ENCODE measurements at places on chromosomes 3 and 15.

DNA sequence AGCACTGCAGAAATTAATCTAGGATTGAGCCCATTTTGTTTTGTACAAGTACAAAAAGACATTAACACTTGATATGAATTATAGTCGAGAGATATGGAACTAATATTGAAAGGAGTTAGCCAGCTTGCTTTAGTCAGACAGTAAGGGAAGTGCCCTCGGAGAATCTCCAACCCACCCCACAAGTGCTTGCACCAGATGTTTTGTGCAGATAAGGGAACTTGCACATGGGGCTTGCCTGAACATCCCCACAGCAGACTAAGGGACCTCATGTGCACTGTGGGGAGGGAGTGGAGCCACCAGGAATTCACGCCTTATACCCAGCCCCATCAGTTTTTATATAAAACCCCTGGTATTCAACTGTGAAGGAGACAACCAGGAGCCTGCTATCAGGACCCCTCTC lies 122.3 kb downstream of the EFHB start:
- no peak for DNase-seq

DNA sequence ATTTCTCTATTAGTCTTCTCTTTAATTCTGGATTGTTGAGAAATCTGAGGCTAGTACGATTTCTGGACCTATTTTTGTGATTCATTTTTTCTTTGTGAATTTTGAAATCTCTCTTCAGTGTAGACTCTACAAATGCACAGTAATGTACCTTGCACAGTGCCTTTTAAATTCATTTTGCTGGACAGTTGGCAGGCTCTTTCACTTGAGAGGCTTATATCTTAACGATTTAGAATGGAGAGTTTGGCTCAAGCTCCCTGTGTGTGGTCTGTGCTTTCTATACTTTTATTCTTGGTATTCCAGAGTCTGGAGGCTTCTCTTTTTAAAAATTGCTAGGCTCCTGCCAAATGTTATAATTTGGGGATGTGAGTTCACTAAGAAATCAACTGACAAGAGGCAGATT lies 8.8 kb downstream of the CRYBG3 start:
- no peak for DNase-seq

DNA sequence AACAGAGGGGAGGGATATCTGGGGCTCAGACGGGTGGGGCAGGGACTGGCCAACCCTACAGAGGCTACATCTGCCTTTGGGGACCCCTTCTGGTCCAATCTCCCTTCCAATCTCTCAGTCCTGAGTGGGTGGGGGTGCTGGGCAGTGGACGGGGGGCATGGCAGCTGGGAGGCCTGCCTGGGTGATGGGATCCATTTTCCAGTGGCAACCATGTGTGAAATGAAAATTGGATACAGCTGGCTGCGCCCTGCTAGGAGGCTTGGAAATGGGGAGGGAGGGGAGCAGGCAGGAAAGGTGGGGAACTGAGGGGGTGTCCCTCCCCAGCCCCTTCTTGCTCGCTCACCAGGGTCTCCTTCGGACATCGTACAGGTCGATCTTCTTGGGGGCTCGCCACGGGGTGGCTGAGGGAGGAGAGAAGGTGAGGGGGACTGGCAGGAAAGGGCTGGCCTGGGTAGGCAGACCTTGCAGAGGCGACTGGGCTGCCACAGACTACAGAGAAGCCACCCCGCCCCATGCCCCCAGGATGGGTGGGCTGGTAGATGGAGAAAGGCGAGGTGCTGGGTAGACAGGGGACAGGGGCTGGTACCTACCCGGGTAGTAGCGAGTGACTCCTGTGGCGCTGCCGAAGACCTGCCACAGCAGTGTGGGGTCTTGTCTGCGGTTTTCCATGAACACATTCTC lies 21.2 kb upstream of the TMEM115 start:
- DNase-seq = no peak

- no peak for DNase-seq
Measured at GRCh38 chr3:128231606-128232005, 78.3 kb downstream of the EEFSEC start.

- DNase-seq = peak; percentile 26
Measured at GRCh38 chr3:124078953-124079911, 87.3 kb upstream of the ROPN1 start.

DNA sequence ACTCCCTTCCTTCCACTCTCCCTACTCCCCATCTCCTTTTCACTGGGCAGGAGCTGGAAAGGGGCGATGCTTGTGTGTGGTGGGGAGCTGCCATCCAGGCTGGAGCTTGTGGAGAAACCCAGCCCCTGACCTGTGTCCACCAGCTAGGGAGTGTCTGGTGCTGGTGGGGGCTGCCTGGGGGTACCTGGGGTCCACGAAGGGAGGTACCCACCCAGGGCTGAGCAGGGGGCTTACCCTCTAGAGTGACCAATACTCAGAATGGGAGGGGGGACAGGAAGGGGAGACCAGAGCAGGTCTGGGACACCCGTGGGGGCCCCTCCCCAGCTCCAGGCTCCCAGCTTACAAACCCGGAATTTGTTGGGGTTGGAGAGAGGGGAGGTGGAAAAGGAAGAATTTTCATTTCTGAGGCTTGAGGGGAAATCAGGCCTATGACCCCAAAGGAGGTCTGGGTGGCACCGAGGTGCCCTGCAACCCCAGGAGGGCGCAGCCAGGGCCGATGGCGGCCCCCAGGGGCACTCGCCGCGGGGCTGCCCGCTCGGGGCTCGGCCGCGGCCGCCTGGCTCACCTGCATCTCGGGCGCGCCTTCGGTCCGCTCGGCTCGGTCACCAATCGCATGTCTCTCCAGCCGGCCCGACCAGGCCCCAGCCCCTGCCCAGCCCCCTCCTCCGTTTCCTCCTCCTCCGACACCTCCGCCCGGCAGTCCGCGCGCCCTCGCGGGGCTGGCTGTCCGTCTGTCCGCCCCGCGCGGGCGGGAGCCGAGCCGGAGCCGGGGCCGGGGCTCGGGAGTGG lies 773 bp downstream of the LINGO1 start:
- peak; percentile 21 for DNase-seq

DNA sequence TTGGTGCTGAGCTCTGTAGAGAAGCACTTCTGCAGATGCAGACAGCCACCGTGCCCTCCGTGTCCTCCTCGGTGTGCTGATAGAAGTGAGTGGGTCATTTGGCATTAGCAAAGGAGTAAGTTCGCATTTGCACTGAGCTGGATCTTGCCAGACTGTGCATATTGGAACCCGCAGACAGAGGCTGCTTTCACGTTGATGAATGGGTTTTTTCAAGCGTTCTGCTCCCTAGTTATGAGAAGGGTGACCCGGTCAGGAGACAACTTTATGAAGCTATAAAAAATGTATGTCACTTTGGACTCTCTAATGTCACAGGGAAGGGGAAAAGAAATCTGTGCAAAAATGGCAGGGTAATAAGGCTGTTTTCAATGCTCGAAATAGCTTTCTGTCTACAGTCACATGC lies 739.4 kb downstream of the MCTP2 start:
- no peak for DNase-seq

DNA sequence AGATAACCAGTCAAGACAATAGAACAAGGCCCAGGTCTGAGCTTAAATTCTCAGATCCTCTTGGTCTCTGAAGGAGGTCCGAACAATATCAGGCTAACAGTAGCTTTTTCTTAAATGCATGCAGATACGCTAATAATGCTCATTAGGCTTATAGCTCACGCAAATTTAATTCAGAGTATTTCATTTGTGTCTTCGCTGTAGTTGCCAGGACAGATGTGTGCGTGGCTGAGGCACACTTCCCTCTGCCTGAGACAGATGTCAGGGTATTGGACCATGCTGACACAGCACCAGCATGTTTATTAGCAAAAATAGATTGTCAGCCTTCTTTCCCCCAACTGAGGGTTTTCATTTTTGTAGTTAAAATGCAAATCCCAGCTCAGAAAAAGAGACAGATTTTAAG lies 102.9 kb upstream of the BFSP2 start:
- DNase-seq = no peak

DNA sequence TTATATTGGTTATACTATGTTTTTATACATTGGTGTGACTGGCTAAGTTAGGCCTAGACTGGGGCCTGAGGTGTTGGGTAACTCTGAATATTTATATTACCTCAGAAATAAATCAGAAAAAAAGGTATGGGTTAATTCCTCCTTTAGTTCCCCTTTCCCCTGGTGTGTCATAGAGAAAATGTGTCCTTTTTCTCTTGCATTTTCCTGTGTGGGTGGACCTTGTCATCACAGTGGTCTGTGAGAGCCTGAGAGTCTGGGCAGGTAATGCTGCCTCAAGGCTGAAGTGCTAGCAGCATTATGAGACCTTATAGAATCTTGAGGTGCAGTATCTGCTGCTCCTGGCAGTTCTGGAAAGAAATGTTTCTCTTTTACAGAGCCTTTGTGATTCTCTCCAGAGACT lies 69.7 kb downstream of the PCOLCE2 start:
- no peak for DNase-seq

- no peak for DNase-seq
Measured at GRCh38 chr3:194741916-194742315, 56.2 kb downstream of the FAM43A start.

- DNase-seq = no peak
Measured at GRCh38 chr15:74272812-74273211, 36.7 kb downstream of the CCDC33 start.

DNA sequence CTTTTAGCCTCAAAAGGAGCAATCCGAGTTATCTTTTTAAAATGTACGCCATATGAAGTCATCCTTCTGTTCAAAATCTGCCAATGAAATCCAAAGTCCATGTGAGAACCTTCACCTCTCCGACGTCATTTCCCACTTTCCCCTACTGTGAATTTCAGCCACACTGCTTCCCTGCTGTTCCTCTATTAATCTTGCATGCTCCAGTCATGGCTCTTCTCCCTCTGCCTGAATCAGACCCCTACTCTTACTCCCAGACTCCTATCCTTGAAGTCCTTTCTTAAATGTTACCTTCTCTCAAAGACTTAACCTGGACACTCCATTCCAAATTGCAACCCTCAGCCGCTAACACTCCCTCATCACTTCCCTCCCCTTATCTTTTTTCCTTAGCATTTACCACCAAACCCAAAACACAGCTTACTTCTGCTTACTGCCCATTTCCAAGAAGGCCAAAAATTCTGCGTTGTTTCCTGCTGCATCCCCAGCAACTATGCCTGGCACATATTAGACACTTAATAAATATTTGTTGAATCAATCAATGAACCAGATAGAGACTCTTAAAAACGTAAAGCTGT lies 1.2 kb downstream of the NKIRAS1 start:
- DNase-seq = no peak

- DNase-seq = no peak
Measured at GRCh38 chr15:66805202-66805885, 103.3 kb downstream of the SMAD6 start.

- DNase-seq = no peak
Measured at GRCh38 chr3:113783980-113784379, 37.1 kb downstream of the ATP6V1A start.

- peak; percentile 77 for DNase-seq
Measured at GRCh38 chr3:141360888-141361598, 7.3 kb upstream of the ZBTB38 start.

GRCh38 chr3:45124352-45124751 lies 21.8 kb downstream of the CDCP1 start:
- no peak for DNase-seq

- DNase-seq = no peak
Measured at GRCh38 chr15:77470235-77470634, 49.5 kb downstream of the HMG20A start.

DNA sequence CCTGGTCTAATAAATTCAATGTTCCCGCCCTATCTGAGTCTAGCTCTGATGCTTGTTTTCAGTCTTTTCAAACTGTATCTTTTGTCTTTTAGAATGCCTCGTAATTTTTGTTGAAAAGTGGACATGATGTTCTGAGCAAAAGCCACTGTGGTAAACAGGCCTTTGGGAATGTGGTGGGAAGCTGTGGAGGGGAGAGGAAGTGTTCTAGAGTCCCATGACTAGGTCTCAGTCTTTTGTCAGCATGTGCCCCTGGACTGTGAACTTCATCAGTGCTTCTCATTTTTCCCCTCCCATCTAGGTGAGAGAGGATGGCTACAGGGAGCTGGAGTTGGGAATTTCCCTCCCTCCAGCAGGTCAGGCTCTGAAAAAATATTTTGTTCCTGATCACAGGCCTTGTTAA lies 33.7 kb downstream of the SUSD5 start:
- no peak for DNase-seq

DNA sequence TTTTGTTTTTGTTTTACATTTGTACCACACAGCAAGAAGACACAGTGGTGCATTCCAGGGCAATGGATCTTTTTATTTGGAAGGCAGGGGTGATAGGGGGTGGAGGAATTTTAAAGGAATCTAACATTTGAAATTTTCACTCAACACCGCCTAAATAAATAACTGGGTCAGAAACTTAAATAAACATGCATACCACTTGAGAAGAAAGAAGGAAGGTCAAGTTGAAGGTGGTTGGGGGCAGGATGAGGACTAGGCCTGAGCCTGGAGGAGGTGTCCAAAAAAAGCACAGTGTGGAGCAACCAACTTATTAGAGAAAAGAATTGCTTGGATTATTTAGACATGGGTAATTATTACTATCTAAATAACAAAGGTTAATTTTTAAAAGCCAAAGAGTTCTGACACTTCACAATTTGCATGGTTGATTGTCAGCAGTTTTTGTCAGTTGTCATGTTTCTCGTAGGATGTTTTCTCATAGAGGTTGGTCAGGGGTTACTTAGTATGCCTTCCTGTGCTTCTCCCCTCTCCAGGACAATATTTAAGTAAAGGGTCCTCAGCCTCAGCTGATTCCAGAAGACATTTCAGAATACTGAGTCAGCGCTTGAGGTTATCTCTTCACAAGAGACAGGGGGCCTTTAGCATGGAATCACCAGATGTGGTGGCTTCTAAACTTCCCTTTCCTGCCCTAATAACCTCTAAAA lies 173.7 kb upstream of the SLC2A2 start:
- DNase-seq = no peak

DNA sequence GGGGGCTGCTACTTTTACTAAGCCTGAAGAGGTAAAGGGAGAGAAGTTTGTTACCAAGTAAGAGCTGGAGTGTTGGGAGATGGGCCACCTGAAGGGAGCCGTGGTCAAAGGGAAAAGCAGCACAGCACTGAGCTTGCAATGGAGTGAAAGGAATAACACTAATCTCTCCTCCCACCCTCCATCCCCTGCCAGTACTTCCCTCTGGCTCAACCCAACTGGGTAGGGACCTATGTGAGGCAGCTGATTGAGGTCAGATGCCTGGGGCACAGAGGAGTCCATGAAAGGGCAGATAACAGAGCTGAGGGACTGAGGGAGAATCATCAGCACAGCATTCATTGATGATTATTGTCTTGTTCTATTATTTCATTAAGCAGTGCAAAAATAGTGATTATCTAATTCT lies 212.4 kb upstream of the TBC1D5 start:
- DNase-seq = no peak

- no peak for DNase-seq
Measured at GRCh38 chr15:27222479-27222878, 251.5 kb downstream of the GABRG3 start.

- DNase-seq = no peak
Measured at GRCh38 chr3:195829897-195830254, 18.1 kb upstream of the MUC4 start.

- no peak for DNase-seq
Measured at GRCh38 chr3:50648313-50648712, 26.4 kb upstream of the DOCK3 start.

Measured in midbrain (tissue), 1 donor.